ENCODE measurements at places on chromosomes 5 and 9. TPM values are rescaled to one million over a fixed set of nuclear protein-coding genes. Genes with fewer than 3 reads are reported as not detected.

DNA sequence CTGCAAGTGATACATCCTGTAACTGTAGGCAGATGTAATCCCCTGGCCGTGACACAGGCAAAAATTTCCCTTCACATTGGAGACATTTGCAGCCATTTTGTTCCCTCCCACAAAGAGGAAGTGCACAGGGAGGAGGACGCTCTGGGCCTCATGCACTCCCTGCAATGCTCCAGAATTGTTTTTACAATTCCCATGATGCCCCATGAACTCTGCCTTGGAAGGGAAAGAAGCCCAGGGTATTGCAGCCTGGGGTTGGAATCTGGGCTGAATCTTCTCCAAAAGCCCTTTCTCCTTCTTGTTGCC lies 491.7 kb downstream of the CCDC171 start:
- peak; percentile 11 for DNase-seq

GRCh38 chr9:94802793-94803192 lies 76.3 kb downstream of the AOPEP start:
- peak; percentile 42 for DNase-seq

DNA sequence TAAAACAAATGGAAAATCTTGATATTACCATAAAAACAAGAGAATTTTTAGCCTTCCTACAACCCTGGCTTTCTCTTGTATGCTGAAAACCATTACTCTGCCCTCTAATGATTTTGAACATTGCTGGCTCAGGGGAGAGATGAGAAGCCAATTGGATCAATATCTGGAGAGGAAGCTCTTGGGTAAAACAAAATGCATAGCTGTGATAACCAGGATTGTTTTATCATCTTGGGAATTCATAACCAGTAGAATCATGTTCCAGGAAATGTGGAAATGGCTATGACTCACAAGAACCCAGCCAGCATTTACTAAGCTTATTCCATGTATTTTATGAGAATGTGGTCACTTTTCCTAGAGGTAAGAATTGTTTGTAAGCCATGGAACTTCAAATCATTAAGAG lies 51.1 kb upstream of the CTNND2 start:
- DNase-seq: no peak

- DNase-seq: no peak
Observed at GRCh38 chr5:41906151-41906550, 2.0 kb downstream of the RIMOC1 start.

DNA sequence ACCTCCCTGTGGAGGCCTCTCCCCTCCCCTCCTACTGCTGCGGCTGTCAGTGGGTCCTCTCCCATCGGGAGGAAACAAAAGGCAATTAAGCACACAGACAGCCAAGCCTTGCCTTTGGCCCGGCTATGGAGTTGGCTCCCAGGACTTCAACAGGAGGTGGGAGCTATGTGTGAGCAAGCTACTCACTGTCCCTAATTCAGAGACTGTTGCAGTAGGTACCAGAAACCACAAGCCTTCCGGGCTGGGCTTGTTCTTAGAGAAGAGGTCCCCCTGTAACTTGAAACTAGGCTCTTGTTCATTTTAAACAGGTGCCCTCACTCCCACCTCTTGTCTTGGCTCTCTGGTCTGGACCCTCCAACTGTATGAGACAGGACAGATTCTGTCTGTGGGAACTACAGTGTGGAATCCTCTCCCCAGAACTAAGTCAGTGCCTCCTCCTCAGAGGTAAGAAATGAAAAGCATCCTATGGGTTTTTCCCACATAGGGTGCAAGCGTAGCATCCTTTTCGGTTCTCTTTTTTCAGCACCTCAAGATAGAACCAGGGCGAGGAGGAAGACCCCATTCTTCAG lies 561.1 kb downstream of the EBF1 start:
- peak; percentile 76 for DNase-seq

GRCh38 chr5:115192098-115192497 lies 22.4 kb upstream of the TRIM36 start:
- no peak for DNase-seq

DNA sequence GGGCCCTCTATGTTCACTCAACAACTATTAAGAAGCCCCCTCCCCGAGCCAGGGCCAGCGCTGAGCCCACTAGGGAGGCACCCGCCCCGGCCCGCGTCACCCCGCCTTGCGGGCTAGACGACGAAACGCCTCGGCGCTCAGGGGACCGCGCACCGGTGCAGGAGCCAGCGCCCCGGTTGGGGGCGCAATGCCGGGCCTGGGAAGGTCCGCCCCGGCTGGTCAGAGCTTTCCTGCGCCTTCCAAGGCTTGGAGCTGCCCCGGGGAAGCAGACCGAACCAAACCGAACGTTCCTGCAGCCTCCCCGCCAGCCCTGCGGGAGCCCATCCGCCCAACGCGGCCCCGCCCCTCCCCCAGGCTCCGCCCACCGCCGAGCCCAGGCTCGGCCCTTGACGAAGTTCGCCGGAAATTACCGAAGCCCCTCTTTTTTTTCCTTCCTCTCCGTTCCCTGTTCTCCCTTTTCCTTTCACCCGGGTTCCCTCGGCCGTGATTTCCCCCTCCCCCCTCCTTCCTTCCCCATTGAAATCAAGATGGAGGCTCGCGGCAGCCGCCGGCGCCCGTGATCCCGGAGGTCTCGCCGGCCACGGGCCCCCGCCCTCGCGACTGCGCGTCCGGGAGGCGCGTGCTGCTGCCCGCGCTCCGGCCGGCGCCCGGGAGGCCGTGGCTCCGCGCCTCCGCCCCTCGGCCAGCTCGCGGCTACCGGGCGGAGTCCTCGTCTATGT lies at the start of gene TRIO:
TSS of gene TRIO (plus strand) at position 516 of the 719 bp plus-strand sequence. CDS start 384 bp downstream, outside the sequence.
- peak; percentile 98 for DNase-seq

- peak; percentile 65 for DNase-seq
Observed at GRCh38 chr5:107772418-107773310, 101.9 kb upstream of the EFNA5 start.

DNA sequence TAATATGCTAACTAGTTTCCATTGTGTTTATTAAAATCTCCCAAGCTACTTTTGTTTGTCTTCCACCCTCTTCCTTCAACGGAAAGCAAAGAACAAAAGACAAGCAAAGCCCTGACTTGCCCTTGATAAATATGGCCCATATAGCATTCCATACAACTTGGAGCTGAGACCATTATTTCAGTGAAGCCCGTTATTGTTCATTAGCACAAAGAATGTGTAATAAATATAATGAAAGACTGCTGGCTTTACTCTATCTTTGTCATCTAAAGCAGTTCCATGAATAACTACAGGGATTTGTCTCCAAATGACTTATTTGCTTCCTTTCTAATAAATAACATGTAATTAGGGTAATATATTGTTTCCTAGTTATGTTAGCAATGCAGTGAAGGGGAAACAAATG lies 270.7 kb upstream of the TLE4 start:
- no peak for DNase-seq

DNA sequence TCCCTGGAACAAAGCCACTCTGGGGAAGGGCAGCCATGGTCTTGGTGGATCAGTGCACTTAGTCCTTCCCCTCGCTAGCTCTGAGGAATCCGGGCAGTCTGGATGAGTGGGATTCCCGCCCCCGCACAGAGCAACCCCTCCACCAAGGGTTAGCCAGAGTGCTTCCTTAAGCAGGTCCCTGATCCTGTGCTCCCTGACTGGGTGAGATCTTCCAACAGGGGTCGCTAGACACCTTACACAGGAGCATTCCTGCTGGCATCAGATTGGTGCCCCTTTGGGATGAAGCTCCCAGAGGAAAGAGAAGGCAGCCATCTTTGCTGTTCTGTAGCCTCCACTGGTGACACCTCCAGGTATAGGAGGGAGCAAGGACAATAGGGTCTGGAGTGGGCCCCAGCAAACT lies 228.8 kb downstream of the AP3B1 start:
- peak; percentile 66 for DNase-seq

- no peak for DNase-seq
Observed at GRCh38 chr9:77435688-77436087, 212.4 kb downstream of the GNA14 start.

DNA sequence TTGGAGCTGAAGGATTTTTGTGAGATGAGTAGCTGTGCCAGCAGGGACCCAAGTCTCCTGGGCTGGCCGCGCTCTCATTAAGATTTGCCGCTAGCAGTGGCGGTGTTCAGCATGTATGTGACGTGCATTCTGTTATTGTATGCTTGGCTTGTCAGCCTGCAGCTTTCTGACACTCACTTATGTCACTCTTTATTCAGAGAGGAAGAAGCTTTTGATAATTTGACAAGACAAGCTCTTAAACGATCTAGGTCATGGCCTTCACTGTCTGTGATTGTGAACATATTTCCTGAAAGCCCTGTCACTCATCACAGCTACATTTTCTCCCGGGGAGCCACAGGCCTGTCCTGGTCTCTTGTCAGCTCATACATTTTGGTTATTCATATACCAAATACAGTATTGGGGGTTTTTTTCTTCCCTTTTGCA lies 98.2 kb upstream of the GRHPR start:
- no peak for DNase-seq

Gene PLAC8L1
- total RNA-seq: 0.52 TPM

Gene HK3
- not detected for total RNA-seq

Gene IRX1
- 1.9 TPM for total RNA-seq

Gene SPINK7
- not detected for total RNA-seq
